Activated CD4-positive, alpha-beta T cell treated with anti-CD3 and anti-CD28 coated beads for 48 hours (primary cell): ENCODE measurements at places on chromosomes 6 and 20.

- no peak for DNase-seq
These were observed 35.9 kb downstream of the MOXD1 start for GRCh38 chr6:132365281-132365907.

DNA sequence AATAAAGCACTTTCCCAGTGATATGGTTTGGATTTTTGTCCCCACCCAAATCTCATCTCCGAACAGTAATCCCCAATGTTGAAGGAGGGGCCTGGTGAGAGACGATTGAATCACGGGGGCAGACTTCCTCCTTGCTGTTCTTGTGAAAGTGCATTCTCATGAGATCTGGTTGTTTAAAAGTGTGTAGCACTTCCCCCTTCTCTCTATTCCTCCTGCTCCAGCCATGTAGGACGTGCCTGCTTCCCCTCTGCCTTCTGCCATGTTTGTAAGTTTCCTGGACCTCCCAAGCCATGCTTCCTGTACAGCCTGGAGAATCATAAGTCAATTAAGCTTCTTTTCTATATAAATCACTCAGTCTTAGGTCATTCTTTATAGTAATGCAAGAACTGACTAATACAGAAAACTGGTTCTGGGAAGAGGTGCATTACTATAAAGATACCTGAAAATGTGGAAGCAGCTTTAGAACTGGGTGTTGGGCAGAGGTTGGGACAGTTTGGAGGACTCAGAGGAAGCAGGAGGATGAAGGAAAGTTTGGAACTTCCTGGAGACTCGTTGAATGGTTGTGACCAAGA is 7.4 kb downstream of the EPM2A start:
- DNase-seq: no peak

DNA sequence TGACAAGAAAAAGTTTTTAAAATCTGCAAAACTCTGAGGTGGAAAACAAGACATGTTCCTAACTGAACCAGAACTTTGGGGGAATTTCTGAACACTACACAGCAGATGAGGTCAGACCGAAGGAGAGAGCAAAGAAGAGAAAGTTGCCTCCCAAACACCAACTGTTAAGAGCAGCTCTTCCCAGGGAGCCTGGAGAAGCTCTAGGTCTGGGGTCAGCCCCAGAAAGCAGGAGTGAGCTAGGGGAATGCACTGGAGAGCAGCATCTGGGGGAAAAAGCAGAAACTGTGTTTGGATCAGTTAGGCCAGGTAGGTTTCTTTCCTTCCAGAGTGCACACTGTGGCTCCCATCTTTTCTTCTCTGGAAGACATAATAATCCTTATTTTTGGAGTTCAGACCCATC is 41.3 kb downstream of the FKBP5 start:
- no peak for DNase-seq

DNA sequence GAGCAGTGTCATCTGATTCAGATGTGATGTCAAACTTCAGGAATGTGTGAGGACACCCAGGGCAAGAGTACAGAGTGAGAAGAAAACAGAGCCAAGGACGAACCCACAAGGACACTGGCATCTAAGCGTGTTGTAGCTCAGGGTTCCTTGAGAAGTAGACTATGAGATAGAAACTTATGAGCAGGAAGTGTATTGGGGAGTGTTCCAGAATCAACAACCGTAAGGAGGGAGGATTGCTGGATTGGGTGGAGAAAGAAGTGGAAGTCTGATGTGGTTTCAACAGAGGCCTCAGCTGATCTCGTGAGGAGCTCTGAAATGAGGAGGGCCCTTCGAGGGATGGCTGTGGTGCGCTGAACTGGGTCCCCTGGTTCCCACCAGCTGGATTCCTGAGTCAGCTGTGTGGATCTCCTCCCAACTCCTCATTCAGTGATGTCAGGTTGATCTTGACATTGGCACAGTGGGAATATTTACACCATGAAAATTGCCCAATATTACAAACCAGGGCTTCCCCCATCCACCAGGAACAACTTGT is 25.7 kb upstream of the IGF2R start:
- no peak for DNase-seq

DNA sequence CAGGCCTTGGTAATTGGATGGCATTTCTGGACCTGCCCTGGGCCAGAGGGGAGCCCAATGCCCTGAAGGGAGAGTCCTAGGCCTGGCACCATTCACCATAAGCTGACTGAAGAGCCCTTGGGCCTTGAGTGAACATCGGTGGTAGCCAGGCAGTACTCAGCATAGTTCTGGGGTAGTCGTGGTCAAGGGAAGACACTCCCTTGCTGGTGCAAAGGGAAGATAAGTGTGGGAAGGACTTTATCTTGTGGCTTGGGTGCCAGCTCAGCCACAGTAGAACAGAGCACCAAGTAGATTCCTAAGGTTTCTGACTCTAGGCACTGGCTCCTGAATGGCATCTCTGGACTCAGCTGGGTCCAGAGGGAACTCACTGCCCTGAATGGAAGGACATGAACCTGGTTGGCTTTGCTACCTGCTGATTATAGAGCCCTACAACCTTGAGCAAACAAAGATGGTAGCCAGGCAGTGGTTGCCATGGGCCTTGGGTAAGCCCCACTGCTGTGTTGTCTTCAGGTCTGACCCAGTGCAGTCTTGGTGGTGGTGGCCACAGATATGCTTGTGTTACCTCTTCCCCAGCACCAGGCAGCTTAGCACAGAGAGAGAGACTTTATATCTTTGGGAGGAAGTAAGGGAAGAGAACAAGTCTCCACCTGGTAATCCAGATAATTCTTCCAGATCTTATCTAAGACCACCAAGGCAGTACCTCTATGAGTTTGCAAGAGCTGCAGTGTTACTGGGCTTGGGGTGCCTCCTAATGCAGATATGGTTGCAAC is 83.5 kb downstream of the PRDM13 start:
- no peak for DNase-seq

DNA sequence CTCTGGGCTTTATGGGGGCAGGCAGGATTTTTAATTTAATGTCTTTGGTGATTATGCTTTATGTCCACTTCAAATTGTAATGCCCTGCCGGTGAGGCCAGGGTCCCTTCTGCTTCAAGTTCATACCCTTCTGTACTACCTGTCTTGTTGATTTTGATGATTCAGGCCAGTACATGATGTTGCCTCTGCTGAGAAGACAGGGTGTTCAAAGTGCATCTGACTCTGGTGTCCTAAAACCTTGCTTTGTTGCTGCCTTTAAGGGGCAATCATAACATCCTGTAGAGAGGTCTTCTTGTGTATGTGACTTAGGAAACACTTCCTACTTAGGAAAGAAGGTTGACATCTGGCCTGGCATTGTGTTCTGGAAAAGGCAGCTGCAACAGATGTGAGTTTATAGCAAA is 113.2 kb downstream of the TMEM170B start:
- no peak for DNase-seq

DNA sequence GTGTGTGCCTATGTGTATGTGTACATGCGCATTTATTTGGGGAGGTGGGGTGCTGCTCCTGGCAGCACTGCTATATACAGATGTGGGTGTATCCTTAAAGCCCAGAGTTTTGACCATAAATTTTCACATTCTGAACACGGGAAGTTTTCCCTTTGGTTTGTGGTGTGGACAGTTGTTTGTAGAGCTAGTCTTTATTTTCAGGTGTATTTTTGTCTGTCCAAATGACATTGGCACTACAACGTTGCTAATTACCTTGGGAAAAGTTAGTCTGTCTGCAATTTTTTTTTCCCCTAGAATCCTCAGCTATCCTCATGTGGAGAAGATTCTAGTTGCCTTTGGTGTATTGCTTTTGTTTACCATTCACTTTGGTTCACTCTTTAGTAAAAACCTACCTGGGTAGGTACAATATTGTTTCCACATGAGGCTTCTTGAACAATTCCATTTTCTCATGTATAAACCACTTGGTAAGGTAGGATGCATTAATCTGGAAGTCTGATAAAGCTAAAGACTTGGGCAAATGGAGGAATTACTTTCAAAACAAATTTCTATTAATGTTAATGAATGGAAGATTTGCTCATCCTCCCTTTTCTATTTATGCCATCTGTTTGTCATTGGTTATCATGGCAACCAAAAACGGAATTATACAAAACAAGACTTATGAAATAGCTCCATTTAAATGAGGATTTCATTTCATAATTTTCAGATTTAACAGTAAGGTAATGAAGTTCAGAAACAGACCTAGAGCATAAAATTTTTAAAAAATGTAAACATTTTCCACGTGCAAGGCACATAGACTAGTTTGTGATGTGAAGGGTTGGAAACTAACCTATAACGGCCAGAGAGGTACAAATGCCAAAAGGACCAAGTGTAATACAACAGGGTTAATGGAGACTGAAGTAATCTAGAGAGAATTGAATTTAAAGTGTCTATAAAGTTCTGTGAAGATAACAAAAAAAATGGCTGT is 3.9 kb downstream of the CCN2 start:
- DNase-seq: no peak

DNA sequence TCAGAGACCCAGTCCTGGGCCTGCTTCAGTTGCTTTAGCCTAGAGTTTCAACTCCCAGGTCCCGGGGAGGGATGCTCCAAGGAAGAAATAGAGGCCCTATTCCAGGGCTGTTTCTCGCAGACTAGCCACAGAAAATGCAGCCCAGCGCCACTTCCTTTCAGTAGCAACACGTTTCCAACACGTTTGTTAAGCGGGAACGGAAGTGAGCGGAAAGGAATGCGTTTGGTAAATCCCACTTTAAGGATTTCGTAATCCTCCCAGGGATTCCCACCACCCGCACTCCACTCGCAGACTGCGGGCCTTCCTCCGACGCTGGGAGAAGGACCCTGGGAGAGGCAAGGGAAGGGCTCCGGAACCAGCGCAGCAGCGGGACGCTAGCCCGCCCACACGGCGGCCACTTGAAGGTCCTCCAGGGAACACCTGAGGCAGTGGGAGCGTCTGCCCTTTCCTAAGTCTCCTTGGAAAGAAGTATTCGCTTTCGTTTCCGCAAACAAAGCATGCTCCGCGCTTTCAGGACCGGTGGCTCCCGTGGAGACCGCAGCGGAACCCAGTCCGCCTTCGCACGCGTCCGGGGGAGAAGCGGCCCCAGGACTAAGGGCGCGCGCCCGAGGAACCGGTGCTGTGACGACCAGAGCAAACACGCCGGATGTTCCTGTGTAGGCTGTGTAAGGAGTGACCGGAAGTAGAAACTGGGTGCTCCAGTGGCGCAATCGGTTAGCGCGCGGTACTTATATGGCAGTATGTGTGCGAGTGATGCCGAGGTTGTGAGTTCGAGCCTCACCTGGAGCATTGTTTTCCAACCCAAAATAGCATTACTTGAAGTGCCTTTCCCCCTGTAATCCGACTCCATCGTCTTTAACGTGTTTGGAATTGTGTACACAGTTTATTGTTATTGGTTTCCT is 227.6 kb upstream of the PRSS16 start:
- peak; percentile 79 for DNase-seq

GRCh38 chr6:17429383-17430061 is 36.1 kb downstream of the CAP2 start:
- DNase-seq: no peak

DNA sequence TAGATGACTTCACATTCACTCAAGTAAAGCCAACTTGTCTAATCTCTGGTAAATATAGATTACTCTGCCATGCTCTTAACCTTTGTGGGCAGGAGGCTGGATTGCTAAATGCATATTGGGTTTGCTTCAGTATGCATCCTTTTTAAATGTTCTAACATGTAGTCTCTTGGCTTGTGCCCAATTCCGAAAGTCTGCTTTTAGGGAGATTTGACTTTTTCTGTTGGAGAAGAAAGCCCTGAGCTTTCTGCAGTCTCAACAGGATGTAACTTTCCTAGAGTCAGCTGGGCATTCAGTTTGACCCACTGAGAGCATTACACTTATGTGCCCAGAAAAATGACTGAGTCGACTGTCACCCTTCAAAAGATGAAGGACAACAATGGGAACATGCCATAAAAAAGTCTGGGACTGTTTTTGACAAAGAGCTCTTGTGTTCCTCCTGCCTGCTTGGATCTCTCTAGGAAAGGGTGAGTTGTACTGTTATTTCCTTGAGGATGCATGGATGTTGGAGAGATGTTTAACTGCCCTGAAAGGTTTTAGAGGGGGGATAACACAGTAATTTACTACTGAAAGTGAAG is 299.4 kb downstream of the ZFAND3 start:
- no peak for DNase-seq

- no peak for DNase-seq
These were observed 100.4 kb downstream of the MYO6 start for GRCh38 chr6:75849329-75850025.

GRCh38 chr6:140445474-140446004 is 1071.1 kb upstream of the CITED2 start:
- DNase-seq: no peak

DNA sequence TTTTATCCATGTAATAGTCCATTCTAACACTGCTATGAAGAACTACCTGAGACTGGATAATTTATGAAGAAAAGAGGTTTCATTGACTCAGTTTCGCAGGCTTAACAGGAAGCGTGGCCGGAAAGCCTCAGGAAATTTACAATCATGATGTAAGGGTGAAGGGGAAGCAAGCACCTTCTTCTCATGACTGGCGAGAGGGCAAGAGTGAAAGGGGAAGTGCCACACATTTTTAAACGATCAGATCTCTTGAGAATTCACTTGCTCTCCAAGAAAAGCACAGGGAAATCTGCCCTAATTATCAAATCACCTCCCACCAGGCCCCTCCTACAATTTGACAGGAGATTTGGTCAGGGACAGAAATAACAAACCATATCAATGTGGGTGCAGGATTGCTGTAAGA is 859.7 kb downstream of the EPHA7 start:
- no peak for DNase-seq
